RWPE1 (cell line): ENCODE measurements at places on chromosomes 2 and 18.

- DNase-seq, result no peak
Measured at GRCh38 chr2:8486141-8486540, 195.7 kb upstream of the ID2 start.

DNA sequence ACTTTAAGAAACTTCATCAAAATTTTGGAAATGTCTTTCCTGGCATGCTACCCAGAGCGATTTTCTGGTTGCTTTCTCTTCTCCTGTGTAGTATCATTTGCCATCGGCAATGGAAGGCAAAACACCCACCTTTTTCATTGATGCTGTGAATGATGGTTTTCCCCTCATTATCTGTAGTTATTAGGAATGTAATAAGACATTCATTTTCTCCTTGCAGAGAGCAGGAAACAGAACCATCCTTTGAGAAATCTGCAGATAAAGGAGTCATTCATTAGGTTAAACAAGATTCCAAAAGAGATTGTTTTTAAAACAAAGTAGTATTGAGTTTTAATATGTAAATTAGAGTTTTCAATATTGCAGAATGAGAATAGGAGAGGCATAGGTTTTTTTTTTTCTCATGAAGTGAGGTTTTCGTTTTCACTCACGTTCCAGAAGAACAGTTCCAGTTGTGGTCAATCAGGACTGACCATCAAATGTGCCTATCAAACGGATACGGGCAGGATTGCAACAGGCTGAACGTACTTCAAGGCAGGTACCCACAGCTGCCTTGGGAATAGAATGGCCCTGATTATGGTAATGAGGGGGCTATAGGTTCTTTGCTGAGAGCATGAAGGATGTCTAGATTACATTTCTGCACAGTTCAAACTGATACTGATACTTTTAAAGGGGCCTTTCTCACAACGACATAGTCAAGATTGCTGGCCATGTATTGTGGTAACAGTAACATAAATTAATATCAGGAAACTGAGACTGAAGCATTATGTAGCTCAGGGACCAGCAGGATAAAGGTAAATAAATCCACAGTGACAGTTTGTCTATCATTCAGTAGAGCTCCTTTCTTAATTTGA, 49.8 kb upstream of the PLA2R1 start:
- DNase-seq, result no peak

DNA sequence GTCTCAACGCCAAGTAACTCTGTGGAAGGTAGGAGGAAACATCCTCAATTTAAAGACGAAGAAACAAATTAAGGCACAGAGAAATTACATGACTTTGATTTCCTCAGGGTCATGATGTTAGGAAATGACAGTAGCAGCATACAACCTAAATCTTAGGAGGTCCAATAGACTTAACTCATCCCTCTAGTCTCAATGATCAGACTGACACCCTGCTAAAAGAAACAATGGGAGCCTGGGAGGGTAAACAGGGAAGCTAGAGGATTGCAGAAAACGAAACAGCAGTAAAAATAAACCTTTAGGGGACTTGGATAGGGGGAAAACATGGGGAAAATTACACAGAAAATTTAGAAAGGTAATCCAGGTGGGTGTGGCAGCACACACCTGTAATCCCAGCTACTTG, 56.0 kb downstream of the ROCK2 start:
- DNase-seq, result no peak

DNA sequence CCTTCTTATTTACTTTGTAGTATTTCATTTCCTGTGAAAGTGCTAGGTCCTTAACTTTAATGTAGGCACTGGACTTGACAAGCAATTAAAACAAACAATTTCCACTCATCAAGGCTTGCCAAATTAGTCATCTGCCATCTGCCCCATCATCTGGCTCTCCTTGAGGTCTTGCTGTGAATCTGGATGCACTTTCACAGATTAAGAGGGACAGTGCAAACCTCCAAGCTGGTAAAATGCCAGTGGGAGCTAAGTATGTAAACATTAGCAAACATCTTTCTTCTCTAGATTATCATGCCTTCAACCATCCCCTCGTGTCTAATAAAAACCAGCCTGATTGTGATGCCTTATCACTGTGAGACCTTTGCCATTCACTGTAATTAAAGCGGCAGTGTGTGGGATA, 402.9 kb downstream of the ERBB4 start:
- no peak for DNase-seq

GRCh38 chr2:29055601-29056000, 18.7 kb downstream of the PCARE start:
- DNase-seq, result no peak

DNA sequence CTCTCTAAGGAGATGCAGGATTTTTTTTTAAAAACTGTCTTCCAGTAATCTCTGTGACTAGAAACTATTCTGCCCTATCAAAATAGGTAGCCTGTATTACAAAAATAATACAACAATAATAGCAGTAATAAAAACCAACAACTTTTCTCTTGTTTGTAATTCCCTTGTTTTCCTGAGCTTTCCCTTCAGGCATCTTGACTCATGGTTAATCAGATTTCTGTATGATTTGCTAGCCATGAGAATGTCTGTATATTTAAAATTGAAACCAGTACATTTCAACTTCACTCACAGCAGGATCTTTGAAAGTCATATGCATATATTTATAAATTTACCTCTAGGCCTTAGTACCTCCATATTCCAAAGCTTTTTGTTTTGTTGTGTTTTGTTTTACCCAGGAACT, 38.2 kb downstream of the SLC4A10 start:
- DNase-seq, result no peak

DNA sequence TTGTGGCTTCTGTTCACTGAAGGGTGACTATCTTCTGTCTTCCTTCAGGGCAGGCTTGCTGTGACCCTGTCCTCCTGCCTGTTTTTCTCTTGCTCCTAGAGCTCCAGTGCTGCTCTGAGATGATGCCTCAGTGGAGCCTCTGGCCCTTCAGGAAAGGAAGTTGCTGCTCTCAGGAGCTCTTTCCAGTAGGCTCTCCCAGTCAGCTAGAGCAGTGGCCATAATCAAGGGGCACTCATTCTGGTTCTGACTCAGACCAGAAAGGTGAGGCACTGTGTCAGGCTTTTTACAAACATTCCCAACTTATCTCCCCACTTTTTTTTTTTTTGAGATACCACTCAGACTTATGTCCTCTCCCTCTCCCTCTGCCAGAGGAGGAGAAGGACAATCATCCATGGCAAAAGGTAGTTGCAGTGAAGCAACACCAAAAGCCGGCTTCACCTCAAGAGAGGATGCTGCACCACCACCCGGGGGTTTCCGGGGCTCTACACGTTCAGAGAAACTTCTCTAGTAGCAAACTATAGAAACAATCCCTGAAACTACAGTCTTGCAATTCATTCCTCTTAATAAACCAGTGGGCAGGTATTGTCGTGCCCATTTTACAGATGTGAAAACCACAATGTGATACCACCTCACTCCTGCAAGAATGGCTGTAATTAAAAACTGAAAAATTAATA, 115.4 kb downstream of the ACTR3 start:
- no peak for DNase-seq

DNA sequence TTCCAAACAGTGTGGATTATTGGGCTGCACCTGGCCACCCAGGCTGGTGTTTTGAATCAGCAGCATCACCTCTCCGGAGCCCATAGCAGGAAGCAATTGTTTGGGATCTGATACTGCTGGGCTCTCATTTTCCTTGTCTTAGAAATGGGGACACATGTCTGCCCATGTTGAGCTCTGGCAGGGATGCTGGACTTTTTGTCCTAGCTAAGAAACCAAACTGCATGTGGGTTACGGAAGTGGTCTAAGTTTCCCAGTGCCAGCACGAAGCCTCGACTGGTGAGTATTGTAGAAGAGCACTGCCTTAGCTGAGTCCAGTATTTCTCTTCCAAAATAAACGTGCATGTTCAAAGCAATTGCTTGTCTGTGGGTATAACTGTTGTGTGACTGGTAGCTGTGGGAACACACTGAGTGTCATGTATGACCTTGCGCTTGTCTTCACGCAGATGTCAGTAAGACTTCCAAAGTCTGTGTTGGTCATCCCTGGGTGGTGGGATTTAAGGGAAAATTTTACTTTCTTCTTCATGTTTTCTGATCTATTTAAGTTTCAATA, 43.6 kb downstream of the SH3RF3 start:
- DNase-seq, result no peak

GRCh38 chr18:58670404-58671110, 708 bp upstream of the MALT1 start:
- DNase-seq, result no peak

GRCh38 chr18:7562491-7562890, 4.6 kb upstream of the PTPRM start:
- no peak for DNase-seq

GRCh38 chr18:5309888-5310470, 14.5 kb upstream of the ZBTB14 start:
- no peak for DNase-seq

DNA sequence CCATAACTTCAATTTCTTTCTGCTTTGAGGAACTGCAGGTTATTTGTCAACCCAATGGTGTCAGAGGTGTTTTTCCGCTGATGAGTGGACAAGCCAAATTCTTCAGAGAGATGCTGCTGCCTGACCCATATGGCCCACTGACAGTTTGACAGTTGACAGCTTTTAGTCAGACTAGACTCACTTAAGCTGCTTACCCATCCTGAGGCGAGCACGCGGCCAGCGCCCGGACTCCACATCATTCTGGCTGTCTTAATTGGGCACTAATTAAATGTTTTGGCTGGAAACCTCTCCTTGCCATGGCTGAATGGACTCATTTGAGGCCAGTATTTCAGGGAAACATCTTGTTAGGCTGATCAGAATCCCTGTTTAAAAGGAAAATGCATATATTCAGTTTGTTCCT, 316.1 kb upstream of the FANCL start:
- DNase-seq, result no peak

GRCh38 chr18:58666176-58666575, 5.1 kb upstream of the MALT1 start:
- no peak for DNase-seq

DNA sequence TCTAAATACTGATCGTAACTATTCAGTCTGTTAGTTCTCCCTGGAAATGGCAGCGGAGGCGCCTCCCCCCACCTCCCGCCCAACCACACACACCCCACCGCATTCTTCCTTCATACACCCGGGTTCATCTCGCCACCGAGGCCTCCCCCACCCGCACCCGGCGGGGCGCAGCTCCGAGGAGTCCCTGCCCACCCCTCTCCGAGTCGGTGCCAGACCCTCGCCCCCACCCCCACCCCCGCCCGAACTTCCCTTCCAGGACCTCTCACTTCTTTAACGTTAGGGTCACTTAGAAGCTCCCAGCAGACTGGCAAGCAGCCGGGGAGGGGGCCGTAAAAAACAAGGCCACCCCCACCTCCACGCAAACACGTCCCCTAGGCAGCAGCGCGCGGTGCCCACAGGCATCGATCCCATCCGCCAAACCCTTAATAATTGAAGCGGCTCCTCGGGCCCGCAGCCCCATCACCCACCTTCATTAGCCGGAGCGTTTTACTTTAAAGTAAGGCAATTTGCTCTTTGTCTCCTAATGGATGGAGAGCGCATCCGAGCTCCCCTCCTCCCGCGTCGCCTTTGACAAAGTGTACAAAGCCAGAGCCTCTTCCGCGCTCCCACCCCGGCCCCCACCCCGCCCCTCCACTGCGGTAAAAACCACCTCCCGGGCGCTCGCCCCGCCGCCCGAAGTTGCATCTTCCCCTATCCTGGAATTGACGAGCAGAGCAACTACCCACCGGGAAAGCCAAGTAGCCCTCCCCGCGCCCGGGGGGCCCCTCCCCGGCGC, 624 bp downstream of the ZNF516 start:
- DNase-seq, result peak; percentile 39
